ENCODE measurements at places on chromosomes 11 and 22. TPM values are rescaled to one million over a fixed set of nuclear protein-coding genes. Genes with fewer than 3 reads are reported as not detected.
A peak's percentile ranks its signal among the peaks of the same experiment; 100 is the strongest.

Gene SAA4
- total RNA-seq, result not detected

GRCh38 chr22:45438336-45438735, 24.8 kb downstream of the RIBC2 start:
- no peak for ATAC-seq

DNA sequence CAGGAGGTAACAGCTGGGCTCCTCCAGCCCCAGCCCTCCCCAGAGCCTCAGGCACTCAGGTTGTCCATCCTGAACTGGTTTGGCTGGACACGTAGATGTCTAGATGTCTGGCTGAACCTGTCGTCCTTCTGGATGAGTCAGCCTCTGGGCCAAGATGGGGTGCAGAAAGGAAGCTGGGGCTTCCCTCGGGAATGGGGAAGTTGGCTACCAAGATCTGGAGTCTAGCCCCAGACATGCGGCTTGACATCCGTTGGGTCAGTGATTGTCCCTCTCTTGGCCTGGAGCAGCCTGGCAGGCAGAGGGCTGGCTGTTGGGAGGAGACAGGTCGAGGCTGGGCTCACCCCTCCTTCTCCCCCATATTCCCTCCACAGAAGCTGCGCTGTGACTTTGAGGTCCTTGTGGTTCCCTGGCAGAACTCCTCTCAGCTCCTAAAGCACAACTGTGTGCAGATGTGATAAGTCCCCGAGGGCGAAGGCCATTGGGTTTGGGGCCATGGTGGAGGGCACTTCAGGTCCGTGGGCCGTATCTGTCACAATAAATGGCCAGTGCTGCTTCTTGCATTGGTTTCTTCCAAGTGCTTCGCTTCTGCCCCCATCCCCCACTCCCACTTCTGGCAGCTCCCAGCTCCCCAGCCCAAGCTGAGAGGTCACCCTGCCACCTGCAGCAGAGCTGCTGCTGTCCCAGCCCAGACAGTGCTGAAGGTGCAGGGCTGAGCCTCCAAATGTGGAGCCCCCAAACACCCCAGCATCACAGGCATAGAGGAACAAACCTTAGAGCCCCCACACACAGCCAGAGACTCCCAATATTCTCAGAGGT, 1.3 kb downstream of the CST6 start:
- no peak for ATAC-seq

DNA sequence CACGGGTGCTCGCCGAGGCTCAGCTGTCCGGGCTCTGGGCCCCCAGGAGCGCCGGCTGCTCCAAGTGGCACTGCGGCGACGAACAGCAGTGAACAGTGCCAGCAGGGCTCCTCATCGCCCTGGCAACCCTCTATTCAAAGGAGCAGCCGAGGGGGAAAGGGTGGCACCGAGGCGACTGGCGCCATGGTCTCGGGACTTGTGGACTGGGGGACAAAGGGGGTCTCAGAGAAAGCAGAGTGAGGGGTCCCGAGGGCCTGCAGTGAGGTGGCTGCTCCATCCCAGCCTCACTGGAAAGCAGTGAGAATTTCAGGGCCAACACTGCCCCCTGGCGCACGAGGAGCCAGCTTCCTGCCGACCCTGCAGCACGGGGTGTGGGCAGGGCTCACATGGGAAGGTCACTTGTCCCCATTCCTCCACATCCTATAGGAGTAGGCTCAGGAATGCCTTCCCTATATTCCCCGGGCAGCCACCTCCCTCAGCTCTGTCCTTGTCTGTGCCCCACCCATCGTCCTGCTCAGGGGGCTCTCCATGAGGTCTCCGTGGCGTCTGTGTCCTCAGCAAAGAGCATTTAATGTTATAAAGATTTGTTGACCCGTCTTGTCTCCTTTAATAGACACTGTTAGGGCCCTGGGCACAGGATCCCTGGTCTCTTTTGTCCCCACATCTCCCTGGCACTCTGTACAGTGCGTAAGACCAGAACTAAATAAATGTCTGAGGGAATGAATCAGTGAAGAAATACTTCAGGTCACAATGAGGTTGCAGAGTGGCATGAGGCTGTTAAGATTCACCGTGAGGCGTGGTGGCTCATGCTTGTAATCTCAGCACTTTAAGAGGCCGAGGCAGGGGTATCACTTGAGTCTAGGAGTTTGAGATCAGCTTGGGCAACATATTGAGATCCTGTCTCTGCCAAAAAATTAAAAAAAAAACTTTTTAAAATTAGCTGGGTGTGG, 26.4 kb downstream of the LRFN4 start:
- ATAC-seq, result peak; percentile 65
